Omental fat pad (tissue), 4 donors: ENCODE measurements at places on chromosomes 7 and 10.
A peak's percentile ranks its signal among the peaks of the same experiment; 100 is the strongest.

GRCh38 chr10:69375307-69376151 lies 41.2 kb downstream of the TACR2 start:
- no peak for DNase-seq

GRCh38 chr10:64196638-64197315 lies 675.6 kb downstream of the REEP3 start:
- no peak for DNase-seq

GRCh38 chr7:57384380-57384779 lies 65.6 kb upstream of the ZNF716 start:
- DNase-seq: no peak

GRCh38 chr10:88032566-88032965 lies 169.1 kb downstream of the PTEN start:
- DNase-seq: no peak

- DNase-seq: no peak
Observed at GRCh38 chr7:93890041-93890463, 501 bp downstream of the TFPI2 start.

- no peak for DNase-seq
Observed at GRCh38 chr7:127717502-127718339, 65.7 kb downstream of the SND1 start.

DNA sequence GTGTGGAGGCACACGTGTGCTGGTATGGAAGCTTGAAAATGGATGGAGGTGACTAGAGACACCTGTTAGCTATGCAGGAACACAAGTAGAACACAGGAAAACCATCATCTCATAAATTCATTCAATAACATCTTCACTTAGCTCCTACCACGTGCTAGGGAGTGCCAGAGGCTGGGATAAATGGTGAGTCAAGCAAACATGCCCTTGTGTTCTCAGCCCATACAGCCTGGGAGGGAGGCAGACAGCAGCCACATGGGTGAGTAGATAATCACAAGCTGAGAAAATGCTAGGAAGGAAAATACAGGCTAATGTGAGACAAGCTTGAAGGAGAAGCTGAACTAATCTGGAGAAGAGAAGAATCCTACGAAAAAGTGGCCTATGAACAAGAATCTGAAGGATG lies 468.0 kb upstream of the ZMIZ1 start:
- DNase-seq: no peak

DNA sequence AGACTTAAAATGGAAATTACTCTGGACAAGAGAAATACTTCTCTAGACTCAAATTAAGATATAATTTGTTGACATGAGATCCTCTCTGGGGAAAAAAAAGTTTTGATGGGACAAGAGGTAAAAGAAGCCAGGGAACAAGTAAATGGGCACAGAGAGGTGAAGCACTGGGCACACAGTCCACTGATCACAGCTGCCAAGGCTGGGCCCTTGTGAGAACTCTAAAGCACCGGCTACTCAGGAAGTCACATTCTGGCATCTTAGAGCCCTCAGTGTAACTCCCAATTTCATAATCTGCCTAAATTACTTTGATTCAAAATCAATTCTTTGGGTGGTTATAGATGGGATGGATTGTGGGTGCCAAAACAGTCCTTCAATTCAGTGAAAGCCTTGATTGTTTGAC lies 123.2 kb upstream of the CACNA2D1 start:
- DNase-seq: no peak

GRCh38 chr7:151491859-151492258 lies 27.8 kb downstream of the RHEB start:
- DNase-seq: no peak

- no peak for DNase-seq
Observed at GRCh38 chr7:157282141-157282801, 54.5 kb upstream of the DNAJB6 start.

- DNase-seq: no peak
Observed at GRCh38 chr10:116634126-116634975, 13.6 kb downstream of the PNLIPRP2 start.

- no peak for DNase-seq
Observed at GRCh38 chr10:59708816-59709394, 745 bp downstream of the SLC16A9 start.

- no peak for DNase-seq
Observed at GRCh38 chr10:13117841-13118783, 18.1 kb downstream of the OPTN start.

- DNase-seq: no peak
Observed at GRCh38 chr7:28406192-28406591, 6.1 kb upstream of the CREB5 start.

- no peak for DNase-seq
Observed at GRCh38 chr10:62831346-62831745, 15.2 kb upstream of the EGR2 start.

DNA sequence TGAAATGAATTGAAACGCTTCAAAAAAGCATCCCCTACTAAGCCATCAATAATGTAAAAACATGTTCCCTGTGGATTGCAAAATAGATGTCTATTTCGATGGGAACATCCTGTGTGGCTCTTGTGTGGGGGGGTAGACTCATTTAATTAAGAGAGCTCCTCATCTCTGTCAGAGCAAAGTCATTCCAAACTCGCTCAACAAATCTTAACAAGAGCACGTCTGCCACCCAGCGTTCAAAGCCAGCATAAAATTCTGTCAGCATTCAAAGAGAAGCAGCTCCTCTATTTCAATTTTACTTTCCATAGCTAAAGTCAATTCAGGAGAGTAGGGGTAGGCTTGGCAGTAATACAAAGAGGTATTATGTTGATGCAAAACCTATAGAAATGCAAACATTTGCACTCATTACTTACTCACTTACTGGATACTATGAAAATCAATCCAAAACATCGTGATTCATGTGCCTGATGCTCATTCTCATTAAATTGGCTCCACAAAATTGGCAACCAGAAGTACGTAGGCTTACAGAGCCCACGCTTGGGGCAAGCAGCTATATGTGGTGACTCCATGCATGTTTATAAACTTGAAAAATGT lies 114.9 kb downstream of the IPMK start:
- DNase-seq: no peak

DNA sequence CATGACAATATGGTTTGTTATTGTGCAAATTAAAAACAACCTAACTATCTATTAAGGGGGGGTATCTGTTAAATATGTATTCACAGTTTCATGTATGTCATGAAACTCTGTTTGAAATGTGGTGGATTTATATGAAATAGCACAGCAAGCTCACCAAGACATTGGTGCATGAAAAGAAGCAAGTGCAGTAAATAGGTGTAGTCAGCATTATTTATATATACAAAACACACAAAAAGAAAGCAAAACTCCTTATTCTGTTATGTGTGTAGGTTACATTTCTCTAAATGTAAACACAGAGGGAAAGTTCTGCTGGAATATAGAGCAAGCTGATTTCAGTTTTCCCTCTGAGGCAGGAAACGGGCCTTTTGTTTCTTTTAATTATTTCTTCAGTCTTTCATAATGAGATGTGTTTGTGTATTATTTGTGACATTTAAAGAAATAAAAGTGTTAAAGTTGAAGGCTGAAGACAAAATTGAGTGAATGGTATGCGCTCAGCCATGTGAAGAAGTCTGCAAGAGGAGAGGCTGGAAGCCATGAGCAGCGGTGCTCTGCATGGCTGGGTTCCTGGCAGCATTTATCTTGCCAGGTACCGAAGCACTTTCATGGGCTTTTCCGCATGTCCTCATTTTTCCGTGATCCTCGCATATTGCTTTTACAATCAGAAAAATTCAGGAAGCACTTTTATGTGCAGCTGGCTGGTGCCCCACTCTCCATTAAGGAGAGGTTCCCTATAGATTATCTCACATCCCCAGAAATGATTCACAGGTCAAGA lies 38.5 kb downstream of the GRID1 start:
- no peak for DNase-seq

DNA sequence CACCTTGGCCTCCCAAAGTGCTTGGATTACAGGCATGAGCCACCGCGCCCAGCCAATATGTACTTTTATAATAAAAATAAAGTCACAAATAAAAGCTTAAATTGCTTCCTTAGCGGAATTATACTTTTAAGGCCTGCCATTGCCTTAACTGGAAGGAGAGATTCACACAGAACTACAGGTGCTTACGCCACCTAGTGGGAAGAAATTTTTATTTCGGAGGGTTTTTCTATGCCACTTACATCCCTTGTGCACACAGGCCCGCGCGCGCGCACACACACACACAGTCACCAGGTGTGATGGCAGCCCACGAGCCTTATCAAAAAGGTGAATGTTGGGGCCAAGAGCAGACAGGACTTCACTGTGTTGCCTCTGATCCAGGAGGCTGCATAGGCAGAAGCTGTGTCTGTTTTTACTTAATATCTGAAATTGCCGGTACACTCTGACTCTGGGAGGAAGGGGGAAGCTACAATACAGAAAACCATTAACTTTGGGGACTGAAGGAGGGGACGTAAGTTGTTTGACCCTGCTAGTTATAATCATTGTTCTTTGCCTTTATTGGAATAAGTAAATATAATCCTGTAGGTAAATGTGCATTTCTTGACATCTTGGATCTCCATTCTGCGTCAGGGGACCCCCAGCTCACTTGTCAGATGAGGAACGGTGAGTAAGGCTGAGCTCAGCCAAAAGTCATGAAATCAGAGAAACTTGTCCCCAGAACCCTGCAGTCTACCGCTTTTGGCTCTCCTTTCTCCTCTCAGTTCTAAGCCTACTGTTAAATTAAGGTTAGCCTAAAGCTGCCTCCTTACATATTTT lies 87.1 kb downstream of the SLC16A9 start:
- DNase-seq: no peak

GRCh38 chr7:142697270-142697669 lies 52.0 kb upstream of the PRSS1 start:
- DNase-seq: no peak

DNA sequence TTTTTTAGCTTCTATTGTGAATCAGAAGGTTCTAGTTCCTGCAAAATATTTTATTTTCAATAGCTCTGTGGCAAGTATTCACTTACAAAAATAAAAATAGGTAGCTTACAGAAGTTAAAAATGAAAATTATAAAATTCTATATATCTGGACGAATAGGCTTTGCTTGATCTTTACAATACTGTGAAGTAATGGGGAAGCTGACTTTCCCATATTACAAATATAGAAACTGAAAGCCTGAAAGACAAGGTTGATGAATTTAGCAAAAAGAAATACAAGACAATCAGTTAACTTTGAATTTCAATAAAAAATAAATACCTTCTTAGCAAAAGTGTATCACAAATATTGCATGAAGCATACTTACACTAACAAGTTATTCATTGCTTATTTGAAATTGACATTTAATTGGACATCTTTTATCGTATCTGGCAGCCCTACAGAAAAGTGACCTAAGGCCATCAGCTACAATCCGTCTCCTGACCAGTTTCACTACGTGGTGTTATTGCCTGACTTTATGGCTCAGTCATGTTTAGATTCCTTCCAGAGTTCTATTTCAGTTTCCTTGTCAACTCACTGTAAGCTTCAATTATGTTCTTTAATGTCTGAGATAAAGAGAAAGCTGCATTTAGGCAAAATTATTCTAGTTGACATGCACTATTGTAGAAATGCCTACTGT lies 310.5 kb upstream of the HGF start:
- no peak for DNase-seq

DNA sequence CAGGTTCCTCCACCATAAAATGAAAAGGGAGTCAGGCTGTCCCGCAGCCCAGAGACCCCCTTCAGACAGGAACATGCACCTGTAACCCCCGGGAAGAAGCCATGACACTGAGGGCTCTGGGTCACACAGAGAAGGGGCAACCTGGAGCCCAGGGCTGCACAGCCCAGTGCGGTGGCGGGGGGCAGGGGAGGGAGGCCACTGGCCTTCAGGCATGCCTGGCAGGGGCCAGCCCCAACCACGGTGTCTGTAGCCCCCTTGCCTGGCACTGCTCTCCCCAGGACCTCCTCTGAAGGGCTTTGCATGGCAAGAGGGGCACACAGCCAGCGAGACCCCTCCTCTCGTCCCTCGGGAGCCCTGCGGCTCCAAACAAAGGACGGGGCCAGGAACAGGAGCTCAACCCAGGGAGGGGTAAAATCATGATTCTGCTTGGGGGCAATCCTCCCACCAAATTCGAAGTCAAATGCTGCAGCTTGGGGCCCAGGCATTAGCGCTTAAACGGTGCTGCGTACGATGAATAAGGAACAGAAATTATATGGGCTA lies 235.1 kb downstream of the MAD1L1 start:
- no peak for DNase-seq

GRCh38 chr10:100510533-100511308 lies 8.9 kb downstream of the SEC31B start:
- DNase-seq: no peak

DNA sequence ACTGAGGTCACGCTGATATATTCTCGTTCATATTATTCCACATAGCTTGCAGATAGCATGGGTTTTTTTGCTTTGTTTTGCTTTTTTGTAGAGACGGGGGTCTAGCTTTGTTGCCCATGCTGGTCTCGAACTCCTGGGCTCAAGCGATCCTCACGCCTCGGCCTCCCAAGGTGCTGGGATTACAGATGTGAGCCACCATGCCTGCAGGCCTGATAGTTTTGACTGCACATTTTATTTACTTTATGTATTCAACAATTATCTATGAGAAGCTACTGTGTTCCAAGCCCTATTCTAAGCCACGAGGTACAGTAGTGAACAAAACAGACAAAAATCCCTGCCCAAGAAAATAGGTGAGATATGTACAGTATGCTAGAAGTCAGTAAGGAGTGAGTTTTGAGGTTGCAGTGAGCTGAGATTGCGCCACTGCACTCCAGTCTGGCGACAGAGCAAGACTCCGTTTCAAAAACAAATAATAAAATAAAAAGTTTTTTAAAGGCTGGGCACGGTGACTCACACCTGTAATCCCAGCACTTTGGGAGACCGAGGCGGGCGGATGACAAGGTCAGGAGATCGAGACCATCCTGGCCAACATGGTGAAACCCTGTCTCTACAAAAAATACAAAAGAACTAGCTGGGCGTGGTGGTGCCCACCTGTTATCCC lies 1.3 kb upstream of the YWHAG start:
- DNase-seq: no peak

DNA sequence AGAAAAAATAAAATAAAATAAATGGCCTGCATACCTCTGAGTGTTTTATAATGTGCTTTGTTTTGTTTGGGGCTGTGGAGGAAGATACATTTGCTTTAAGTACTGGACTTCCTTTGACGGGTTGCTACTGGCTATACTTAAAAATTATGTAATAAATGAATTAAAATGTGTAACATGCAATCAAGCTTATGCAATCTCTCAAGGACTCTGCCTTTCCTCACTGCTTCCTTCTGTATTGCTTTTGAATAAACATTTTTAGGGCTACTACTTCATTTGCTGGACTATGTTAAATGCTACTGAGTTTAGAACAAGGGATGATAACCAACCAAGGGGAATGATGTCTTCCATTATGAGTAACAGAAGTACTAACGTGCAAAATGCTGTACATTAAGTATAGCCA lies 91.6 kb downstream of the ETV1 start:
- DNase-seq: no peak

GRCh38 chr7:43764039-43764761 lies 5.7 kb downstream of the BLVRA start:
- DNase-seq: peak; percentile 59

- no peak for DNase-seq
Observed at GRCh38 chr10:98128802-98129201, 5.7 kb upstream of the R3HCC1L start.

DNA sequence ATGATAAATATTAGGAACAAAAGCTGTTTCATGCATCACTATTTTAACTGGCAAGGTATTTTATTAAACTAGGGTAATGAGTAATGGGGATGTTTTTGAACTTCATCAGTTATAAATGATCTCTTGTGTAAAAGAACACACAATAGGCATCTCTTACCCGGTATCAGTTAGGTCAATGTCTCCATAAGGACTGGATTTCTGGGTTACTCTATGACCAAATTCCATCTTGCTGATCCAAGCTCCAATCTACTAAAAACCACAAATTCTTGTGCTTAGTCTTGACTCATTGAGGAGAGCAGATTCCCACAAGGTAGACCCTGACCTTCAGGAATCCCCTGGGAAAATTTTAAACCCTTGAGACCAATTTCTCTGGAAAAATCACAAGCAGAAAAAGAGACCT lies 1167.7 kb downstream of the XPNPEP1 start:
- DNase-seq: no peak
